Retina (tissue), 1 donor: ENCODE measurements at places on chromosomes 2 and 18.
A peak's percentile ranks its signal among the peaks of the same experiment; 100 is the strongest.

GRCh38 chr2:141878016-141878415 is 252.8 kb downstream of the LRP1B start:
- no peak for DNase-seq

DNA sequence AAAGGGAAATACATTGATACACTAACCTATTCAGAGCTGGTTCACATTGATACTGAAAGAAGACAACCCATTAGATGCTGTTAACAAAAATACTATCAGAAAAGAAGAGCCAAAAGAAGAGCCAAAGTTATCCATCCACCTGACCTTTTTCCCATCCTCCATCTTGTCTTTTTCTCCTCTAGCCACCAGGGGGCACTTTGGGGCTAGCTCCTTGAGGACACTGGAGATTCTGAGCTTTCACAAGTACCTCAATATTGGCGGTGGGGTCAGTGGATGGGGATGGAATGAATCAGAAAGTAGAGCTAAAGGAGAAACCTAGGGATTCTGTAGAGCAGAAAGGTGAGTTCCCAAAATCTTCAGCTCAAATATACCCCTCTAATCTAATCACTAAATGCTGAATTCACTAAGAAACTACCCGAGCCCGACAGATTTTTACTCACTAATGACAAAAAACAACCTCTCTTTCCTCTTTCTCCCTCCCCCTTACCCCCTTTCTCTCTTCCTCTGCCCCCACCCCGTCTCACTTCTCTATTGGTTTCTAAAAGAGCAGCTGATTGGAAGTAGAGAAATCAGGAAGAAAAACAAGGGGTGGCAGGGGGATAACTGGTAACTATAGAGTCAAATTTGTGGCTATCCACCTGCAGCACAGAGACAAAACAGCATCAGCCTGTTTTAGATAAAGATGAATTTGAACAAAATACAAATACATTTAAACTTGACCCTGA is 203.3 kb downstream of the TCF4 start:
- DNase-seq, result no peak

GRCh38 chr2:148876202-148876594 is 1.2 kb downstream of the KIF5C start:
- peak; percentile 88 for DNase-seq

DNA sequence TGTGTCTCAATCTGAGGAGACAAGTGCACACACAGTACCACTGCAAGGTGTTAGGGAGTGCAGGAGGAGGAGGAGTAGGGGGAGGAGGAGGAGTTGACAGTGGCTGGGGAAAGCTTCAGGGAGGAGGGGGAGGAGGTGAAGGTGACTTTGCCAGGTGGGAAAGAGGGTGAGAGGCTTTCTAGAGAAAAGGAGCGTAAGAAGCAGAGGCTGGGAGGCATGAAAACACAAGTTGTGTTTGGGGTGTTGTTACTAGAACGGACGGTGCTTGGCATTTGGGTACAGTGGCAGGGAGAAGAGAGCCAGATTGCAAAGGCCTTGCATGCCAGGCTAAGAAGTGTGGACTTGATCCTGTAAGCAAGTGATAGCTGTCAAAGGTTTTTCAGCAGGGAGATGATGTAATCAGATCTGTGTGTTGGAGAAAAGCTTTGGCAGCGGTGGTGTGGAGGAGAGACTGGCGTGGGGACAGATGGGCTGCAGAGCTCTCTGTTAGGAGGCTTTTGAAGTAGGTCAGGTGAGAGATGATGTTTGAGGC is 16.2 kb downstream of the TANC1 start:
- peak; percentile 37 for DNase-seq

DNA sequence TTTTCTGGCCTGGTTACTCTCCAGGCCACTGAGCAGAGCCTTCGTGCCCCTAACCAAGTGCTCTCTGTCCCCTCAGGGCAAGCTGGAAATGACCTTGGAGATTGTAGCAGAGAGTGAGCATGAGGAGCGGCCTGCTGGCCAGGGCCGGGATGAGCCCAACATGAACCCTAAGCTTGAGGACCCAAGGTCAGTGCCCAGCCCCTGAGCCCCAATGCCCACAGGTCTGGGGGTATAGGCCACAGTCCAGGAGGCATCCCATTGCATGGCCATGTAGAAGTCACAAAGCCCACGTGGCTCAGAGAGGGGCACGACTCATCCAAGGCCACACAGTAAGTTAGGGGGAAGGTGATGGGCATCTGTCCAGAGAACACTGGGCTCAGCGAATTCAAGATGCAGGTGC is 227.6 kb downstream of the DYSF start:
- DNase-seq, result no peak

GRCh38 chr2:16816016-16816415 is 150.4 kb upstream of the CYRIA start:
- DNase-seq, result no peak

- no peak for DNase-seq
These were observed 190.1 kb upstream of the SP5 start for GRCh38 chr2:170524828-170525565.

DNA sequence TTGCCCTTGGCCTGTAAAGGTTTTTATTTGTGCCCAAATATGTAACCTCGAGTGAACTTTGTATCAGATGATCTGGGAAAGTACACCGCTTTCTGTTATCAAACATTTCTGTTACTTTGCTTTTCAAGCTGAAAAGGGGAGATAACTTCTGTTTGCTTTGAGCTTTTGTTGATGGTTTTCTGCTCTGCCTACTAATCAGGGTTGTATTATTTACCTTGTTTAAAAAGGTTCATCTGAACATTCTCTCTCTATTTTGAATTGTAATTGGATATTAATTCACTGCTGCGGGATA is 79.4 kb downstream of the XRCC5 start:
- DNase-seq, result no peak

DNA sequence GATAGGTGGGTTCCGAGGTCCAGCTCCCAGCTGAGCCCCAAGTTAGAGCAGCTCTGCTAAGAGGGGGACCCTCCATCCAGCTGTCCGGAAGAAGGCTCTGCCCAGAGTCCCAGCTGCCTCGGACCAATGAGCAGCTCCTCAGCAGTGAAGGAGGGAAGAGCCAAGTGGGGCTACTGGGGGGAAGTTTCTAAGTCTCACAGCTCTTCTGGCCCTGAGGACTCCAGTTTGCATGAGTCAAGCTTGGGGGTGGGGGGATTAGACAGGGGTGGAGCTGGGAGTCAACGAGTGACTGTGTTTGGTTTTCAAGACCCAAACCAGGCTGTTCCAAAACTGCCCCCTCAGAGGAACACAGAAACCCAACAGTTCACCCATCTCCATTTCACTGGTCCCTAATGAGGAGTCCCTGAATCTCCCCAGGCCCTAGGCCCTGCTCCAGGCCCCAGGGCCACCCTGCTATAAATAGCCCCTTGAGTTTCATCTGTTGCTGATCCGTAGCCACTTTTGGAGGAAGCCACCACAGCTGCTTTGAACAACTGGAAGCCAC is 100.9 kb downstream of the TNS1 start:
- DNase-seq, result no peak

- DNase-seq, result peak; percentile 15
These were observed 34.2 kb downstream of the IMPA2 start for GRCh38 chr18:12015416-12016062.

GRCh38 chr2:62920070-62920469 is 130.6 kb upstream of the OTX1 start:
- no peak for DNase-seq

- DNase-seq, result no peak
These were observed 2114.1 kb upstream of the PIK3C3 start for GRCh38 chr18:39840856-39841481.

GRCh38 chr18:77648411-77648810 is 398.8 kb downstream of the GALR1 start:
- DNase-seq, result no peak

DNA sequence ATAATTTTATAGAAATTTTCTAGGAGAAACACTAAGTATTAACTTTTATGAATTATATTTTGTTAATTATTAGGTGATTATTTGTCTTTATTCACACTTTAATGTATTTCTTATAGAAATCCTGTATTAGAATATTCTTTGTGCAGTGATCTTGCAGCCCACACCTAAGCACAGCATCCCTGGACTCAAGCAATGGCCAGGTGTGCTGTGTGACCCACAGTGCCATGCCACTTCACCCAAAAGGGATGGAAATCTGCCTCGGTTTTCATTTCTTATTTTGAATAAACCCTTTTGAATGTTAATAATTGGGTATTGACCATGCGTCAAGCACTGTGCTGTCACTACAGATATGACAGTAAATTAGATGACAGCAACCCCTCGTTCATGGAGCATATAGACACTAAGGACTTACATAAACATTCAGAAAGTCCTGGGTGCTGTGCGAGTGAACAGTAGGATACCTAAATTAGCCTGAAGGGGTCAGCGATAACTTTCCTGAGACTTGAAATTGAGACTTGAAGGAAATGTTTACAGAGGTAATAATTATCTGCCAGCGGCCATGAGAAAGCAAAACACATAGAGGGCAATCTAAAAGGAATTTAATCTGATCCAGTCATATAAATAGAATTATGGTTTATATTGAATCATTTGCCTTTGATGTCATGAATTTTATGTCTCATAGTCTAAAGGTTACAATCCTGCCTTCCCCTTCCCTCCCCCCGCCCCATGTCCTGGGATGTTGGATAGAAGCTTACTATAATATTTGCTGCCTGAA is 52.7 kb upstream of the CALCRL start:
- DNase-seq, result peak; percentile 6

- peak; percentile 81 for DNase-seq
These were observed 15.1 kb downstream of the HOXD3 start for GRCh38 chr2:176172007-176172894.

DNA sequence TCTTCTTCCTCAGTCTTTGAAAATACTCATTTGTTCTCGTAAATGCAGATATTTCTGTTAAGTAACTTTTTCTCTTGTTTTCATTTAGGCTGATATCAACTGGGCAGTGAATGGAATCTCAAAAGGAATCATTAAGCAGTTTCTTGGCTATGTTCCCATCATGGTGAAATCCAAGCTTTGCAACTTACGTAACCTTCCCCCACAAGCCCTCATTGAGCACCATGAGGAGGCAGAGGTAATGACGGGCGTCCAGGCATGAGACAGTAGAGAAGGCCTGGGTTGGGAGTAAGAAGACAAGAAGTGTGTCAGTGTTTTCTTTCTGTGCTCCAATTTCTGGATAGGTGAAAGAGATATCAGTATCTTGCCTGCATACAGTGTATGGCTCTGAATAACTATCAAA is 5.1 kb downstream of the POLR1B start:
- DNase-seq, result no peak

GRCh38 chr2:121608367-121608766 is 40.9 kb downstream of the CLASP1 start:
- no peak for DNase-seq

DNA sequence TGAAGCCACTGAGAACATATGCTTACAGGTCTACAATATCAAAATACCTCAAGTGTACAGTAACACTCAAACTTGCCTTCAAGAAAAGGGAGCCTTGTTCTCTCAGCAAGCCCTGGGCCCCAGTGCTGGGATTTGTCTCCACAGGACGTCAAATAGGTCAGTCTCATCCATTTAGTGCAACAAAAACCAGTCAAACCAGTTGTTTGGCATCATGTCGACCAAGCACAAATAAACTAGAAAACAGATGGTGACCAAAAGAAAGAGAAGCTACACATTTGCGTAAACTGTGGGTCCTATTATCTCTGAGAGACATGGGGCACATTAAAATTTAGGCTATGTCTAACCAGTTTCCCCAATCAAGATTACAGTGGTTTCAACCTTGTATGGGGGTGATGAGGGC is 182.6 kb upstream of the PKDCC start:
- DNase-seq, result no peak

GRCh38 chr2:88855620-88856408 is 164.3 kb downstream of the RPIA start:
- DNase-seq, result no peak

GRCh38 chr18:3983351-3983969 is 471.6 kb downstream of the DLGAP1 start:
- DNase-seq, result no peak

DNA sequence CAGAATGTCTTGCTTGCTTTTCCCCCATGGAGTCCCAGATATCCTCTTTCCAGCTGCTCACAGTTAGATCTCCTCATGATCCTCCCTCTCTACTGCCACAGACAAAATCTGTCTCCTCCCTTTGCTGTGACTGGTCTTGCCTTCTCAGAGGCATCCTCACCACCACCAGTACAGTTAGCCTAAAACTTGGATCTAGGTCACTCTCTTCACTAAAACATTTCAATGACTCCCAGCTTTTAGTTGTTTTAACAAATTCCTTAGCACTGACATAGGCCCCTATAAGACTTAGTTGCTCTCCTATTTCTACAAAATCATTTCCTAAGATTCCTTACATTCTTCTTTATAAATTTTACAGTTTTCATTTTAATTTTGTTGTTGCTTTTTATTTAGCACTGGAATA is 734.2 kb upstream of the CHAC2 start:
- no peak for DNase-seq

- no peak for DNase-seq
These were observed 11.7 kb downstream of the OSBPL6 start for GRCh38 chr2:178205853-178206521.

- peak; percentile 85 for DNase-seq
These were observed 1.6 kb upstream of the KLF7 start for GRCh38 chr2:207167099-207167923.

- DNase-seq, result peak; percentile 76
These were observed 35.1 kb upstream of the MAPRE2 start for GRCh38 chr18:35005963-35006577.

GRCh38 chr2:113148606-113149552 is 21.5 kb downstream of the IL1RN start:
- DNase-seq, result no peak

DNA sequence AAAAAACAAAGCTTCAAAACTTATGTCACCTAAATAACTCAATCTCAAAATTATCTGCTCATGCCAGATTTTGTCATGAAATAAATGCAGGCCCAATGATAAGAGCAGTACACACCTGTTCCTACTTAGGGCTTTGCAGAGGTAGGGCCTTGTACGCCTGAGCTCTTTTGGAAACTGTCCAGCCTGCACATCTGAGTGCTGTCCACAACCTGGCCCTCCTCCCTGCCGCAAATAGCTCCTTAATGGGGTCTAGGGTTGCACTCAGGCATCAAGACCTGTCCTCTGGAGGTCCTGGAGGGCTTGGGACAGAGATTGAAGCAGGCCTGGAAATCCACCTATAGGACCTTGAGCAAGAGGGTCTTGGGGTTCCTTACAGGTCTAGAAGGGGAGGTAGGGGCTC is 115.4 kb upstream of the CCDC195 start:
- no peak for DNase-seq

DNA sequence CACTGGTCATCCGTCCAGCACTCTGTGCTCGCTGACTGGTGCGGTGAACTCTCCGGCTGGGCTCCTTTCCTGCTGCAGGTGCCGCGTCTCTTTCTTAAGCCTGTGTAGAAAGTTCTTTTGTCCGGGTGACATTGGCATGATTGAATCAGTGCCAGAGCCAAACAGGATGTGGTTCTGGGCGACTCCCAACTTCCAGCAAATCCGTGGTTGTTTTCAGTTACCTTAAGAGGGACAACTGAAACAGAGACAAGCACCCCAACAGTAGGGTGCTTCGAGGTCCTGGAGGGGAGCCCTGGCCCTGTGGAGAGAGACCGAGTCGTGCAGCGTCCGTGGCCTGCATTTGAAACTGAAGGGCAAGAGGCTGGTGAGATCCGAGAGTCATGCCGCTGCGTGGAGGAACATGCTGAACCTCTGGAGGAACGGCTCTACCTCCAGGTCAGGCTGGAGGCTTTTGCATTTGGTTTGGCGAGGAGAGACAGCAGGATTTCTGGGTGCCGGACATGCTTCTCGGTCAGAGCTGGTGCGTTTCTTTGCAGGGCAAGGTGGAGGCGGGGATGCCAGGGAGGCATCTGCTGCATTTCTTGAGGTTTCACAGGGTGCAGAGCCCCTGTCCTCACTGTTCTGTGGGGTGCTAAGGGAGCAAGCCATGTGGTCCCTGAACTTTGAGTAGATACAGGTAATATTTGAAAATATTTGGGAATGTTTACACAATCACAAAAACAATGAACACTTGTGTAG is 26.8 kb downstream of the SH3BP4 start:
- no peak for DNase-seq
